ENCODE measurements at places on chromosomes 2 and 18. TPM values are rescaled to one million over a fixed set of nuclear protein-coding genes. Genes with fewer than 3 reads are reported as not detected.

Gene KCNS3
- total RNA-seq, result 0.41 TPM

Gene IL18R1
- 0.49 TPM for total RNA-seq

Gene TCF23
- total RNA-seq, result not detected

Gene IL1R1
- 53.7 TPM for total RNA-seq

Gene MEIS1
- 18.5 TPM for total RNA-seq

Gene CIB4
- total RNA-seq, result not detected

Gene GPR45
- total RNA-seq, result not detected

Gene ONECUT2
- 0.05 TPM for total RNA-seq

Gene ABCG5
- not detected for total RNA-seq

GRCh38 chr2:231523451-231524285 lies 6.6 kb downstream of the NMUR1 start:
- DNase-seq, result no peak
- H3K4me1 ChIP-seq, result peaks cover 15% of the 10 kb centered on the region
- peaks cover 3% of the 10 kb centered on the region for H3K27me3 ChIP-seq

GRCh38 chr2:238973038-238973739 lies 125.3 kb downstream of the TWIST2 start:
- no peak overlapping the region for H3K4me3 ChIP-seq
- no peak overlapping the region for H3K27ac ChIP-seq
- H3K36me3 ChIP-seq, result peaks cover 7% of the 10 kb centered on the region
- H3K4me1 ChIP-seq, result peaks cover 31% of the 10 kb centered on the region

DNA sequence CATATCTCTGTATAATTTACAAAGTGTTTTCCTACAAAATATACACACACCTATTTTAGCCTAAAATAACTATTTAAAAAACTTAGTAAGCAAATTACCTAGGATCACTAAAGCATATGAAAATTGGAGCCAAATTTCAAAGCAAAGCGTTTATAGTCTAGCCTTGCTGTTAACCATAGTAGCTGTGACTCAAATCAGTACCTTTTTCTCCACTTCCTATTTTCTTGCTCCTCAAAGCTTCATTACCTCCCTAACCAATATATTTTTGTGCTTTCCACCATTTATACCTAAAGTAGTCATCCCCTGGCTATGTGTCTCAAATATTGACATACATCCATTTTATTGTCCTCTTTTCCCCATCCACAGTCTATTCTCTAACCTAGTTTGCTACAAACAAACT lies 73.1 kb downstream of the ERBB4 start:
- H3K4me1 ChIP-seq, result no peaks in the 10 kb centered on the region
- no peak for DNase-seq
- H3K27me3 ChIP-seq, result no peaks in the 10 kb centered on the region

- peaks cover 27% of the 10 kb centered on the region for H3K4me1 ChIP-seq
- H3K4me3 ChIP-seq, result no peak overlapping the region
These were observed 128.0 kb downstream of the NFATC1 start for GRCh38 chr18:79523736-79524180.

GRCh38 chr2:63805412-63805811 lies 36.3 kb upstream of the UGP2 start:
- H3K36me3 ChIP-seq, result peaks cover 3% of the 10 kb centered on the region
- H3K27me3 ChIP-seq, result no peaks in the 10 kb centered on the region
- DNase-seq, result no peak
- H3K4me3 ChIP-seq, result no peak overlapping the region
- no peak overlapping the region for H3K27ac ChIP-seq

DNA sequence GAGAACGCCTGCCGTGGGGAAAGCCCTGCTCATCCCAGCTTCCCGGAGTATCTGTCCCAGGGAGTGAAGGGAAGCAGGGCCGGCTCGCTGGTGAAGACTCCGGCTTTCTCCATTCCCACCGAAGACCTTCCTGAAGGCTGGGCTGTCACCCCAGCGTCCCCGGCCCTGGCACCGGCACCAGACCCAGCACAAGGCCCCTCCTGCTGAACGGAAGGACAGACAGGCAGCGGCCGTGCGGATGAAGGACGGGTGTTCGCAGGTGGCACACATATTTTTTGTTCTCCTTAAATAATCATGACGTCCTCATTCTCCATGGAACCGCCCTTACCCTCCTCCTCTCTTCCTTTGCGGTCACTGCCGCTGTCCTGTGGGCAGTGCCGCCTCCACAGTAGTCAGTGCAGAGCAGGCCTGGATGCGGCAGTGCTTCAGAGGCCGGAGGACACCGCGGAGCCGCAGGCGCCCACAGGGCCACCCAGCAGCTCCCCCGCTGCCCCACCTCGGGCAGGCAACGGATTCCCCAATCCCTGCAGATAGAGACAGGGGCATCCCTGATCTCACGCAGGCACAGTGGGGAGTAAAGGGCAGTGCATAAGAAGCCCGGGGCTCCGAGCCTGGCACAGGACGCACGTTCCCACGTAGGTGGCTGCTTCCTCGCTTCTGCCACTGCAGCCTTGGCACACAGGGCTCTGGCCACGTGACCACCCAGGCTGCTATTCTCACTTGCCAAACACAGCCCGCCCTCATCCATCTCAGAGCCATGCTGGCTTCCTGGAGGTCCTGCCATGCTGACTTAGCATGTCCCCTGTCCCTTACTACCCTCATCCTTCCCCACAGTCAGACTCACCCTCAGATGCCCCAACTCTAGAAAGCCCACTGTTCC lies 229.7 kb downstream of the EIPR1 start:
- no peak overlapping the region for H3K27ac ChIP-seq
- peaks cover 5% of the 10 kb centered on the region for H3K4me1 ChIP-seq
- DNase-seq, result no peak
- H3K27me3 ChIP-seq, result no peaks in the 10 kb centered on the region
- no peak overlapping the region for H3K4me3 ChIP-seq

DNA sequence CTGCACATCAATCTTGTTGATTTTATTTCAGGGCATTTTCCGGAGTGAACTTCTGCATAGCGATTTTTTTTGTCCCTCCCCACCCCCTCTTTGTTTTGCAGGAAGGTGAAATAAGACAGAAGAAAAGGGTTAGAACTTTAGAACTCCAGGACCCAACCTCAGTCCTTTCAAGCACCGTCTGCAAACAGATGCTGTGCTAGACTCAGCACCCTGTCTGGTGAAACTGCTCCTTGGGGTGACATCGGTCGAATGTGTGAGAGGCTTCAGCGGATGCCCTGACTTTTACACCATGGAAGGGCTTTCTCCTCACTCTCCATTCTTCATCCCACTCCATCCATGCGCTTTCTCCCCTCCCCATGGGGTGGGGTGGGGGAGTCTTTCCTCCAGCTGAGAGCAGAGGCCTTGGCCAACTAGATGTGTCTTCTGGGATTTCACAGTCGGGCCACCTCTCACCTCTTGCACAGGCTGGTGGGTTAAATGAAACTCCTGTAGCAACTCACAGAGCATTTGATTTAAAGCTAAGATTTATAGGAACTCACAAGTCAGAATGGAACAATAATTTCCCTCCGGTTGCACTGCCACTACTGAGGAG lies 43.3 kb upstream of the EDAR start:
- peaks cover 2% of the 10 kb centered on the region for H3K36me3 ChIP-seq
- peak overlapping the region; percentile 68 for H3K4me3 ChIP-seq
- peaks cover 19% of the 10 kb centered on the region for H3K27me3 ChIP-seq
- H3K4me1 ChIP-seq, result peaks cover 6% of the 10 kb centered on the region

GRCh38 chr18:55110436-55110835 lies 151.2 kb upstream of the CCDC68 start:
- H3K4me1 ChIP-seq, result peaks cover 14% of the 10 kb centered on the region
- no peak for DNase-seq
- H3K36me3 ChIP-seq, result no peaks in the 10 kb centered on the region
- H3K4me3 ChIP-seq, result no peak overlapping the region
- H3K27ac ChIP-seq, result no peak overlapping the region
- H3K27me3 ChIP-seq, result no peaks in the 10 kb centered on the region

DNA sequence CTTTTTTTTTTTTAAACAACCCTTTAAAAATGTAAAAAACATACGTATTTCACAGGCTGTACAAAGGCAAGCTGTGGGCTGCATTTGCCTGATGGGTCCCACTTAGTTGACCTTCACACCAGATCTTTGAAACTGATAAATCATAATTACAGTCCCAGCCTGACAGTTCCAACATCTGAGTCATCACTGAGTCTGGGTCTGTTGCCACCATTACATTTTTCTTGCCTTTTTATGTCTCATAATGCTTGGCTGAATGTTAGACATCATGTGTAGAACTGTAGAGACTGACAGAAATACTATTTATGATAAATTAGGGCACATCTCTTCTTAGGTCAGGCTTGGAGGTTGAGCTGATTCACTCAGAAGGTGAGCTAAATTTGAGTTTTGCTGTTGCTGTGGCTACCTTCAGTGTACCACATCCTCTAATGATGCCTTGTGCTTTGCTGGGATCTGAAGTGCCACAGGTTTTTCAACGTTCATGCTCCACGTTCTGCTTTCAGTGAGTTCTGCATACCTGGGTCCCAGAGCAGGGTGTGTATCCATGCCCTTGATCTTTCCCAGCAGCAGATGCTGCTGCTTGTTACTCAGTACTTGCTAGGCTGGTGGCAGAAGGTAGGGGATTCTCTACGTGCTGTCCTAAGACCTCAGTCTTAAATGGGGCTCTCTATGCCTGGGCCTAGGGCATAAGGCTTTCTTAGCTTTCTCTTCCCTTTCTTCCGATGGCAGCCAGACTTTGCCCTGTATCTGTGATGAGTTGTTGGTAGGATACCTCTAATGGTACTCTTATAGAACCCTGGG lies 160.6 kb upstream of the SMAD7 start:
- no peak for DNase-seq
- H3K27ac ChIP-seq, result peak overlapping the region; percentile 24
- peaks cover 4% of the 10 kb centered on the region for H3K4me1 ChIP-seq
- no peaks in the 10 kb centered on the region for H3K27me3 ChIP-seq
- no peak overlapping the region for H3K4me3 ChIP-seq

- H3K4me3 ChIP-seq, result no peak overlapping the region
- peaks cover 2% of the 10 kb centered on the region for H3K27me3 ChIP-seq
- no peaks in the 10 kb centered on the region for H3K36me3 ChIP-seq
- DNase-seq, result peak; percentile 58
- H3K27ac ChIP-seq, result peak overlapping the region; percentile 54
These were observed 5.2 kb downstream of the PRLH start for GRCh38 chr2:237571551-237571950.

DNA sequence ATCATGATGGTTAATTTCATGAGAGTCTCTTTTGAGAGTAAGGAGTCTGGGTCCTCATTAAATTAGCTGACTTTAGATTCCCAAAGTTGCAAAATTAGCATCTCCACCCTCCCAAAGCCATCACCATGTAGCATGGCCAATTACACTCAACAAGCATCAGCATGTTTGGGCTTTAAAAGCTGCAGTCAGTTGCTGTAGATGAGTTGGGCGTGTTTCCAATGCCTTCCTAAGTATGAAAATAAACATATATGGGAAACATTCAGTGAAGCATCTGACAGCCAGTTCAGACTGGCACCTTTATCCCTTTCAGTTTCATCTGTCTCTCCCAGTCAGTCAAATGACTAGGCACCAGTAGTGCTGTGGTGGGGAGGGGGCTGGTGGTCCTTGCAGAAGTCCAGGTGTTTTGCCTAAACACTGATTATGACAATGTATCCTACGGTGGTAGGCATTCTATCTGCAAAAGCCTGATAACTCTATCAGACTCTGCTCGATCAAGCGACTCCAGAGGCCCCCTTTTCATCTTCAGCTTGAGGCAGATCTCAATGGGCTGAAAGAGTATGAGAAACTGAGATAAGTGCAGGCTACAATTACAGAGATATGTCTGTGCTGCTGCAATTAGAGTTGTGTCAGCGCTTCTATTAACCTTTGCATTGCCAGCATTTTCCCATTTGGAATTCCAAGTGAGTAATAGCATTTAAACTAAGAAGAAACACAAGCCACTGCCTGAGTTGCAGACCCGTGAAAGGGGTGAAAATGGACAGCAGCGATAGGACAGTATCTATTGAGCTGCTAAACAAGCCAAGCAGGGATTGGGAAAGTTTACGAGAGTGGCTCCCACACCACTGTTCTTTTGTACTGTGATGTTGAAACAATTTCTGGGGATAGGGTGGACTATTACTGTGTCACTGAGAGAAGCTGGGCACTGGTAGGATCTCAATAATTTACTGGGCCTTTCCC lies 67.3 kb upstream of the SPOPL start:
- no peak overlapping the region for H3K27ac ChIP-seq
- no peaks in the 10 kb centered on the region for H3K27me3 ChIP-seq
- no peak overlapping the region for H3K4me3 ChIP-seq
- H3K36me3 ChIP-seq, result no peaks in the 10 kb centered on the region
- no peak for DNase-seq
- peaks cover 4% of the 10 kb centered on the region for H3K4me1 ChIP-seq

DNA sequence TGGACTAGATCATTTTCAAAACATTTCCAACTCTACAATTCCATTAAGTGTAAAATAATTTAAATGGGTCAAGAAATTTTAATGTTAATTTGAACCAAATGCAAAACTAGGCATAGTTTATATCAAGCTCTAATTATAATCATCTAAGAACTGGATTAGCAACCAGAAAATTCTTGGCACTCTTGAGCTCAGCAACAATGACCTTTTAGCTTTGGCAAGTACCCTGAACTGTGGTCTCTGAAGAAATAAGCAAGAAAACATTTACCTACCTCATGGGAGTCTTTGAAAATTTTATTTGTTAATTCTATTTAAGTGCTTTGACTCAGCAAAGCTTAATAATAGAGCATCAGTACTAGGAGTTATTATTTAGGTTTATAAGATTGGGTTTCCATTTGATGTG lies 313.2 kb downstream of the SATB2 start:
- peaks cover 11% of the 10 kb centered on the region for H3K27me3 ChIP-seq
- no peak for DNase-seq
- H3K4me3 ChIP-seq, result no peak overlapping the region
- H3K36me3 ChIP-seq, result no peaks in the 10 kb centered on the region
- H3K27ac ChIP-seq, result no peak overlapping the region
- no peaks in the 10 kb centered on the region for H3K4me1 ChIP-seq

- peaks cover 6% of the 10 kb centered on the region for H3K36me3 ChIP-seq
- peaks cover 3% of the 10 kb centered on the region for H3K4me1 ChIP-seq
- H3K4me3 ChIP-seq, result no peak overlapping the region
- DNase-seq, result no peak
- H3K27ac ChIP-seq, result no peak overlapping the region
These were observed 116.1 kb downstream of the EIPR1 start for GRCh38 chr2:3261511-3261910.

DNA sequence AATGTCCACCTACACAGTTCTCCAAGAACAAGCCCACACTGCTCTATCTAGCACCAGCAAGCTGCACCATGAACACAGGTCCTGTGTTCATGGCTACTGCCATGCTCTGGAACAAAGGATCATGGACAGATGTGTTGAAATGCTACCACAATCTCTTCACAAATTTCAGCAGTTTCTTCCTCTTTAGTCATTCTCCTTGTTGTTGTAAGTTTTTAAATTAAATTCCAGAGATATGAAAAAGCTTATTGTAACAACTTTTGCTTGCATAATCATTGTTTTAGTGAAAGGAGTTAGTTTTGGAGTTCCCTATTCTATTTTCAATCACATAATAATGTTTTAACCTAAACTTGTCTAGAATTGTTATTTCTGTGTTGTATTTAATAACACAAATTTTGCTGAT lies 17.2 kb upstream of the NAPG start:
- no peak overlapping the region for H3K27ac ChIP-seq
- H3K36me3 ChIP-seq, result peaks cover 7% of the 10 kb centered on the region
- H3K27me3 ChIP-seq, result peaks cover 3% of the 10 kb centered on the region
- no peak for DNase-seq
- H3K4me3 ChIP-seq, result no peak overlapping the region
- no peaks in the 10 kb centered on the region for H3K4me1 ChIP-seq
